ENCODE measurements at places on chromosomes 5 and 9.

DNA sequence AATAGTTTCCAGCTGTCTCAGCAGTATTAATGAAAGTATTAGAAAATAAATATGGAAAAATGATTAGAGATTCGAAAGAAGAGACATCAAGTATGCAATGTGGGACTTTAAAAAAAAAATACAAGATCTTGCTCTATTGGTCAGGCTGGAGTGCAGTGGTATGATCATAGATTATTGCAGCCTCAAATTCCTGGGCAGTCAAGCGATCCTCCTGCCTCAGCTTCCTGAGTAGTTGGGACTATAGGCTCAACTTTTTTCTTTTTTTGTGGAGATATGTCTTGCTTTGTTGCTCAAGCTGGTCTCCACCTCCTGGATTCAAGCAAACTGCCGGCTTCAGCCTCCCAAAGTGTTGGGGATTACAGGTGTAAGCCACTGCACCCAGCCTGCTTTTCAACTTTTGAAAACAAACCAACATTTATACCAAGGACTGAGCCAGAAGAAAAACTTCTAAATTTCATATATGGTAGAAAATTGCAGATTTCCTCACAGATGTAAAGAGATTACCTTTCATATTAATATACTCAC lies 323.1 kb downstream of the ADGRV1 start:
- DNase-seq: no peak

DNA sequence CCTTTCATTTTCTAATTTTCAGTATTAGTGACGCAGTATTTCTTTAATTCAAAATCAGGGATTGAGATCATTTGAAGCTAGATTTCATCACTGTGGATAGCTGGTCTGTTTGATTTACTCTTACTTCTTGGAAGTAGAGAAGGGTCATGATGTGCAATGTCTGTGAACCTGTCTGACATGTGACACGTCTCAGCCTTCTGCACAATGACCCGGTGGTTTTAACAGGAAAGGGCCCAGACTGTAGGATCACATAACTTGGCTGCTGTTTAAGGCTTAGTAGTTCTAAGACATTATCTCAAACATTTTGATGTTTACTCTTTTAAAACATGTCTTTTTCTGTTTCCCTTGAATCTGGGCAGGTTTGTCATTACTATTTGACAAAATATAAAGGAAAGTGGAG lies 823.3 kb upstream of the NUDT12 start:
- no peak for DNase-seq

DNA sequence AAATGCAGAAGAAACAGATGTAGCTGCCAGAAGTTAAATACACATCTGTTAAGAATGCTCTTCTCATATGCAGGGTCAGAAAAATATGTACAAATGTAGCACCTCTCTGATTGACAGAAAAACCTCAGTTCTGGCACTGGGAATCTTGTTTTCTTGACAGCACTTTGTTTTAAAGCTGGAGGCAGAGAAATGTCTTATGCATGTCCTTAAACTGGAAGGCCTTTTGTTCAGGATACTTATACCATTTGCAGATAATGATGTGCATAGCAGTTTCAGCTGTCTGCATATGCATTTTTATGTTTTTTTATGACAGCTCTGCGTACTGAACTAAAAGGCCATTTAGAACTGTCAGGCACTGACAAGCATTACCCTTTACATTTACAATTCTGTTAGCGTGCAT lies 567.9 kb downstream of the EBF1 start:
- DNase-seq: no peak

GRCh38 chr5:169913479-169913878 lies 66.8 kb downstream of the INSYN2B start:
- no peak for DNase-seq
